ENCODE measurements at places on chromosomes 4 and X. TPM values are rescaled to one million over a fixed set of nuclear protein-coding genes. Genes with fewer than 3 reads are reported as not detected.

DNA sequence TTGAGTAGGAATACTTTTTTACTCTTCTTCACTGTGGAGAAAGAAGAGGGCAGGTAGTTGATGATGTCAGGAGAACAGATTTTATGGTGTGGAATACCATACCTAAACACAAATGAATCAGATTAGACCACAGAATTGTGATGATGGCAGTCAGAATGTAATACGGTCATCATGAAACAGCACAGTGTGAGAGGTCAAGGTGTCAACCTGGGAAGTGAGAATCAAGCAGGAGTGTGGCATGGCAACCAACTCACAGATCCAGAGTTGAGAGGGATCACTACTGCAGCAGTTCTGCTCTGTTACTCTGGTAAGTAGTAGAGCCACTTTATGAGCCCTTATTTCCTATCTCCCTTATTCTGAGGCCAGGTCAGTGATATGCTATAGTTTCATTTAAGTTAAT is 27.7 kb downstream of the METTL14 start:
- H3K36me3 ChIP-seq, result no peaks in the 10 kb centered on the region
- DNase-seq, result no peak
- no peak overlapping the region for H3K4me3 ChIP-seq
- no peak overlapping the region for H3K27ac ChIP-seq

DNA sequence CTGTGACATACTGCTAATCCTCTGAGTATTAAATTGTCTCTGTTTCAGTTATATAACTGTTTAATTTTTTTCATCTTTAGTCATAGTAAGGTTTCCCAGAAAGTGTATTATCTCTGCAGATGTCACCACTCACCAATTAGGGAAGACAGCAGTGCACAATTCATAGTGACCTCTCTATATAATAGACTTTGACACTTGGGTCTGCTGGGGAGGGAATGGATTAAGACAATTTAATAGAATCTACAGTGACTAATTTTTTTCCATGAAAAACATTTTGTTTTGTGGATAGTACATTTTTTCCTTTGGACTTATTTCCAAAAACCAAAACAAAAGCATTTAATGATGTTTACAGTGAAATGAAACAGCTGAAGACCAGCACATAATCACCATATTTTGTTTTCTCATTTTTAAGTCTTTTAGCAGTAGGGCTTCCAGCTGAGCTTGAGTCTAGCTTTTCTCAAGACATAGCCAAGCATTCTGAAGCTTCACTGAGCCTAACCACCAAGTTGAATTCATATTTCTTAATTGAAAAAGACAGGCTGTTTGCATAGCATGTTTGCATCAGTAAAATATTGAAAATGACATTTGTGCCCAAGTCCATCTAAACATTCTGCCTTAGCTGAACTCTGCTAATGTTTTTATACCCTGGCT is 69.5 kb downstream of the PCDH19 start:
- H3K36me3 ChIP-seq, result no peaks in the 10 kb centered on the region
- H3K4me3 ChIP-seq, result no peak overlapping the region
- H3K4me1 ChIP-seq, result no peaks in the 10 kb centered on the region
- DNase-seq, result no peak

DNA sequence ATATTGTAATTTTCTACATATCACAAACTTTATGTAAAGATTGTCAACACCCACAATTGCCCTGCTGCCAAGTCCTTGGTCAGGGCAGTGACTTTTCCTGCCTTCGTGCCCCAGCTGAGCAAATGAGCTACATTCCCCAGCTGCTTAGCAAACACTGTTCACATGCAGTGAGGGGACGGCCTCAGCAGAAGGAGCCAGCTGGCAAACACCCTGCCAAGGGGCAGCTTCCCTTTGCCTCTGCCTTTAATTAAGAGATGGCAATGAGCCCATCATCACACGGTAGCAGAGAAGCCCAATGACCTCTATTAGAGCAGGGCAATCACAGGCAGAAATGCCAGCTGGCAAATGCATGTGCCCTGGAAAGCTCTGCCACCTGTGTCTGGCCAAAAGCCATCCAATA is 253.4 kb downstream of the EPHA5 start:
- H3K4me3 ChIP-seq, result no peak overlapping the region
- peak overlapping the region; percentile 22 for H3K27ac ChIP-seq
- no peaks in the 10 kb centered on the region for H3K36me3 ChIP-seq
- peaks cover 7% of the 10 kb centered on the region for H3K27me3 ChIP-seq
- peaks cover 21% of the 10 kb centered on the region for H3K4me1 ChIP-seq

DNA sequence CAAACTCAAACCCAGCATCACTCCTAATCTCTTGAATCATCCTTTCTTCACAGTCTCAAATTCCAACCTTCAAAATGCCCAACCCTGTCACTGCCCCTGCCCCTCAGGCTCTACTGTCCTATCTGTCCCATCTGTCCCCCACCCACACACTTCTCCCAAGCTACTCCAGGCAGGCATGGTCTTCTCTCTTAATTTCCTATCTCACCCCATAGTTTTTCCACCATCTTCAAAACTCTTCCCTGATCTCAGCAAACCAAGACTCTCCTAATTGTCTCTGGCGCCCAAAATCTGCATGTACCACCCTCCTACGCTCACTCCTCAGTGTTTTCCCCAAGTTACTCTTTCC is 644 bp downstream of the LAMP2 start:
- H3K4me3 ChIP-seq, result peak overlapping the region; percentile 99
- DNase-seq, result no peak
- peak overlapping the region; percentile 96 for H3K27ac ChIP-seq
- H3K4me1 ChIP-seq, result peaks cover 2% of the 10 kb centered on the region
- peaks cover 3% of the 10 kb centered on the region for H3K27me3 ChIP-seq

DNA sequence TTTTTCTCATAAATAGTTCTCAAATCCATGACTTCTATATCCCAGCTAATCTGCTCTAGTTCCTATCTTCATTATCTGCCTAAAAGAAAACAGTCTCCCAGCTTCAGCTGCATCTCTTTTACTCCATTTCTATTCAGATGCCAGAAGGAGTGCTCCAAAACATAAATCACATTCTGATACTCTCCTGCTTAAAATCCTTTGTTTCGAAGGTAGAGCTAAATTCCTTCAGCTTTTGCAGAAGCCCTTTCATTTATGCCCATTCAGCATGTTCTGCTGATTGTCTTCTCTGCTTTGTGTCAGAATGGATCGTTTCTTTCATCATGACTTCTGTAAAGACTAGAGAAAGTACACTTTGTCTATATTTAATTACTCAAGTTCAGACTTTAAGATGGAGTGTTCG is 440.1 kb upstream of the SMIM31 start:
- H3K4me3 ChIP-seq, result no peak overlapping the region
- no peaks in the 10 kb centered on the region for H3K36me3 ChIP-seq
- no peak for DNase-seq
- H3K27me3 ChIP-seq, result no peaks in the 10 kb centered on the region
- no peak overlapping the region for H3K27ac ChIP-seq

DNA sequence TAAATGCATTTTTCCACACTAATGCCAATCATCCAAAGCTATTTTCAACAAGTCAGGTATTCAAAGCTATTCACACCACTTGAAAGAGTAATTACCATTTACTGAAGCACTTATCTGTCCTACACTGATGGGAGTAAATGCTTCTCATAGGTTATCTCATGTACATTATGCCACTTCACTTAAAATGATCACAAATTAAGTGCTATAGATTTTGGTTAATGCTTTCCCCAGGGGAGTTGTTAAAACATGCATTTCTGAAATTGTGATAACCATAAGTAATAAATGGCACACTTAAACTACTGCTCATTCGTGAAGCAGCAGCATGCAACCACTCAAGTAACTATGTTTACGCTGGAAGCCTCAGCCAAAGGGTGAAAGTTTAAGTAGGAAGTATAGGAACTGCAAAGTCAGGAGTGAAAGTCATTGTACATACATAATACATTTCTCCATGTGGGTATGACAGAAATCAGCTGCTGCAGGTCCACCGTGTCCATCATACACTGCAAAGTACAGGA is 6.6 kb downstream of the PPM1K start:
- H3K27ac ChIP-seq, result no peak overlapping the region
- DNase-seq, result no peak
- H3K4me1 ChIP-seq, result no peaks in the 10 kb centered on the region
- no peaks in the 10 kb centered on the region for H3K27me3 ChIP-seq
- peaks cover 21% of the 10 kb centered on the region for H3K36me3 ChIP-seq

KIT gene
- 3.0 TPM for total RNA-seq

GRCh38 chrX:129769467-129770154 is 10.1 kb upstream of the SASH3 start:
- DNase-seq, result no peak
- no peak overlapping the region for H3K27ac ChIP-seq
- no peaks in the 10 kb centered on the region for H3K36me3 ChIP-seq
- peaks cover 2% of the 10 kb centered on the region for H3K27me3 ChIP-seq
- H3K4me3 ChIP-seq, result no peak overlapping the region

GRCh38 chr4:84928089-84928488 is 38.4 kb downstream of the WDFY3 start:
- peak overlapping the region; percentile 42 for H3K27ac ChIP-seq
- no peak for DNase-seq
- H3K36me3 ChIP-seq, result no peaks in the 10 kb centered on the region
- H3K4me1 ChIP-seq, result peaks cover 43% of the 10 kb centered on the region
- H3K4me3 ChIP-seq, result no peak overlapping the region
- peaks cover 9% of the 10 kb centered on the region for H3K27me3 ChIP-seq

DNA sequence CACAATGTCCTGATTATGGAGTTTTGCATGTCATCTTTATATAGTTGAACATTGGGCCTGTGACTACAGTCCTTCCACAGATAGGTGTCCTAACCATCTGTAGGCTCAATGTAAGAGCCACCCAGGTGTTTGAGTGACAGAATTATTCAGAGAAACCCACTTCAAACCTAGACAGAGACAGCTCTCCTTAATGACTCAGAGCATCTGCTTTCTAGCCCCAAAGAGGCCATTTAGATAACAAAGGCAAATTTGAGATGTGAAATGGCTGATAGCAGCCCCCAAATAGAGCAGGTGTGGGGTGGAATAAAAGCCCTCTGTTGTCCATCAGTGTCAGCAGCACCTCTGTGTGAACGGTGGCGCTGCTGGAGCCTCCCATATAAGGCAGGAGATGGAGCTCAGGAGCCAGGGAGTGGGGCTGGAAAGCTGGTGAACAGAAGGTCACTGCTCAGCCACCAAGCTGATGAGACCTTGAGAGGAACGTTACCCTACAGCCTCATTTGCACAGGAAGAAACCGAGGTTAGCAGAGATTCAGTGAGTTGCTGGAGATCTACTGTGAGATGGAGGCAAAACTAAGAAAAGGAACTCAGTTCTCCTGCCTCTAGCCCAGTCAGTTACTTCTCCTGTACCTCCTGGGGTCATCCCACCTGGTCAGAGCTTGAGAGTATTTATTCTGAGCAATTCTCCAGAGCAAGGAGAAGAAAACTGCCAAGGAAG is 153.3 kb upstream of the LNX1 start:
- no peak for DNase-seq
- no peak overlapping the region for H3K27ac ChIP-seq
- no peaks in the 10 kb centered on the region for H3K4me1 ChIP-seq
- H3K4me3 ChIP-seq, result no peak overlapping the region
- no peaks in the 10 kb centered on the region for H3K27me3 ChIP-seq

GRCh38 chrX:27555514-27555913 is 34.6 kb upstream of the DCAF8L2 start:
- DNase-seq, result no peak
- H3K27ac ChIP-seq, result no peak overlapping the region
- H3K4me3 ChIP-seq, result no peak overlapping the region
- no peaks in the 10 kb centered on the region for H3K27me3 ChIP-seq
- no peaks in the 10 kb centered on the region for H3K36me3 ChIP-seq

RIPPLY1 gene
- total RNA-seq, result not detected

DNA sequence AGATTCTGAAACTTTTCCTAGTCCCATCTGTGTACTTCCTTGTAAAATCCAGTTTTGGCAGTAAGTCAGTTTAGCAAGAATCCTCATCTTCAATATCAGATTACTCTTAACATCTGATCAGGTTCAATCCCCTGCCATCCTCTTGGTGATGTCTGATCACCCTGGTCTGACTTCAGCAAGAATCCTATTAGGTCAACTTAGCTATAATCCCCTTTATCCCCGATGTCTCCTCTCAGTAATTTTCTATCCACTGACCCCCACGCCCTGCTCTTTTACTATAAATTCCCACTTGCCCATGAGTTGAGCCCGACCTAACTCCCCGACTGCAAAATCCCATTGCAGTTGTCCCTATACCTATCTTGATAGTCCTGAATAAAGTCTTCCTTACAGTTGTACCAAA is 57.9 kb upstream of the PRSS48 start:
- no peaks in the 10 kb centered on the region for H3K27me3 ChIP-seq
- no peak overlapping the region for H3K4me3 ChIP-seq

GRCh38 chr4:113555868-113556267 is 205.7 kb downstream of the CAMK2D start:
- DNase-seq, result no peak
- H3K27ac ChIP-seq, result no peak overlapping the region
- no peaks in the 10 kb centered on the region for H3K4me1 ChIP-seq
- no peak overlapping the region for H3K4me3 ChIP-seq

DNA sequence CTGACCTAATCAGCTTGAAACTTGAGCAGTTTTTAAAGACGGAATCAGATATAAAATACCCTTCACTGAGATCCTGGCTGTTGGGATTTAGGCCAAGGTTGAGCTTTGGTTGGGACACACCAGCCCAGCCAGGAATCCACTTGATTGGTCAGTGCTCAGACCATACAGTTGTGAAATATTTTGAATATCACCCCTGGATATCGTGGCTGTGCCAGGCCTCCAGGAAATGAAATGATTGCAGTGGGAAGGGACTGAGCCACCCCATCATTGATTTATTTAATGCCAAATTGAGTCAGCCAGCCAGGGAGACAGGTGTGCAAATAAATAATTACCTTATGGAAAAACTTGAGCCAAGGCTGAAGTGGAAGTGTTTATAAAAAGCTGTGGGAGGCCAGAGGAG is 128.4 kb upstream of the SCML1 start:
- peaks cover 1% of the 10 kb centered on the region for H3K4me1 ChIP-seq
- H3K4me3 ChIP-seq, result no peak overlapping the region
- no peak for DNase-seq
- H3K27me3 ChIP-seq, result no peaks in the 10 kb centered on the region

DNA sequence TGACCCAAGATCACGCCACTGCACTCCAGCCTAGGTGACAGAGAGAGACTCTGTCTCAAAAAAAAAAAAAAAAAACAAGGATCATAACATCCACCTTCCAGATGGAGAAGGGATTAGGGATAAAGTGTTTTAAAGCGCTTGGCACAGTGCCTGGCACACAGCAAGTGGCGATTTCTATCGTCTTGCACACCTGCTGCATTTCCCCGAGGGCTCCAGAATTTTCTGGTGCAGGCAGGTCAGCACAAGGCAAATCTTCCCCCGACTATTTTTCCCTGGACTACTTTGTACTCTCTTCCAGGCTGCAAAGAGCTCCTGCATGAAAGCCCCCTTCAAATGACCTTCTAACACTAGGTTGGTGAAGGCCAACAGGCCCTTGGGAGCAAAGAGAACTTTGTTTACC is 57.3 kb downstream of the APBB2 start:
- no peaks in the 10 kb centered on the region for H3K36me3 ChIP-seq
- no peak overlapping the region for H3K27ac ChIP-seq
- no peaks in the 10 kb centered on the region for H3K27me3 ChIP-seq
- no peaks in the 10 kb centered on the region for H3K4me1 ChIP-seq
- DNase-seq, result no peak

DNA sequence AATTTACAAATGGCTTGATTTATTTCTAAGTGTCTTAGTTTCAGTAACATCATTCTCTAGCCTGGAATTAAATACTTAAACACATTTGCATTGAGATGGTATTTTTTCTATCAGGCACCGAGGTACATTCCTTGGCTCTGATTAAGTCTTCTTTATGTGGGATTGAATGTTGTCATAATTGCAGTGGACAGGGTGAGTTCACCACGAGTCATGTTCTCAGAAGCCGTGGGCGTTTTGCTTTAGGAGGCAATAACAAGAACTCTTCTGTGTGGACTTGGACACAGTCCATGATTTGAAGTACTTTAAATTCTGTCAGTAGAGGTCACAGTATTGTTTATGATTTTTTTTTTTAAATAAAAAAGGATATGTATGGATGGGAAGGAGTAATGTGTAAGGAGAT is 57.1 kb upstream of the EFHC2 start:
- H3K27me3 ChIP-seq, result peaks cover 2% of the 10 kb centered on the region
- no peak overlapping the region for H3K4me3 ChIP-seq
- no peak for DNase-seq

CHRDL1 gene
- total RNA-seq, result 38.2 TPM

YIPF6 gene
- total RNA-seq, result 47.2 TPM

Measured in glutamatergic neuron (in vitro differentiated cells).